Hair follicular keratinocyte (primary cell): ENCODE measurements at places on chromosomes 3 and 15. TPM values are rescaled to one million over a fixed set of nuclear protein-coding genes. Genes with fewer than 3 reads are reported as not detected.

The KBTBD13 gene
- not detected in 2 replicates for total RNA-seq

The LIPC gene
- total RNA-seq = not detected in 2 replicates

The DNASE1L3 gene
- not detected in 2 replicates for total RNA-seq

The CIDEC gene
- total RNA-seq = not detected in 2 replicates

The KATNBL1 gene
- 35.7 and 57.3 TPM in 2 replicates for total RNA-seq

The ROPN1 gene
- not detected in 2 replicates for total RNA-seq

The FAM43A gene
- total RNA-seq = 0.72 and 1.4 TPM in 2 replicates

The MUC4 gene
- total RNA-seq = not detected in 2 replicates

The AP2M1 gene
- total RNA-seq = 241 and 285 TPM in 2 replicates

The SCN11A gene
- total RNA-seq = not detected in 2 replicates

The SERINC4 gene
- total RNA-seq = not detected in 2 replicates

The TMEM108 gene
- total RNA-seq = 0.16 TPM in 1 of 2 replicates, not detected in the other

The INTS14 gene
- 31.6 and 40.9 TPM in 2 replicates for total RNA-seq

The EPHB3 gene
- total RNA-seq = 4.2 and 6.7 TPM in 2 replicates

The FAM81A gene
- 0.04 TPM in 1 of 2 replicates, not detected in the other for total RNA-seq

The SRGAP3 gene
- total RNA-seq = 8.2 and 14.1 TPM in 2 replicates

The POMGNT2 gene
- 10.5 and 12.7 TPM in 2 replicates for total RNA-seq

The RCN2 gene
- 62.2 and 74.5 TPM in 2 replicates for total RNA-seq
